ENCODE measurements at places on chromosomes 1 and 21.
A peak's percentile ranks its signal among the peaks of the same experiment; 100 is the strongest.

DNA sequence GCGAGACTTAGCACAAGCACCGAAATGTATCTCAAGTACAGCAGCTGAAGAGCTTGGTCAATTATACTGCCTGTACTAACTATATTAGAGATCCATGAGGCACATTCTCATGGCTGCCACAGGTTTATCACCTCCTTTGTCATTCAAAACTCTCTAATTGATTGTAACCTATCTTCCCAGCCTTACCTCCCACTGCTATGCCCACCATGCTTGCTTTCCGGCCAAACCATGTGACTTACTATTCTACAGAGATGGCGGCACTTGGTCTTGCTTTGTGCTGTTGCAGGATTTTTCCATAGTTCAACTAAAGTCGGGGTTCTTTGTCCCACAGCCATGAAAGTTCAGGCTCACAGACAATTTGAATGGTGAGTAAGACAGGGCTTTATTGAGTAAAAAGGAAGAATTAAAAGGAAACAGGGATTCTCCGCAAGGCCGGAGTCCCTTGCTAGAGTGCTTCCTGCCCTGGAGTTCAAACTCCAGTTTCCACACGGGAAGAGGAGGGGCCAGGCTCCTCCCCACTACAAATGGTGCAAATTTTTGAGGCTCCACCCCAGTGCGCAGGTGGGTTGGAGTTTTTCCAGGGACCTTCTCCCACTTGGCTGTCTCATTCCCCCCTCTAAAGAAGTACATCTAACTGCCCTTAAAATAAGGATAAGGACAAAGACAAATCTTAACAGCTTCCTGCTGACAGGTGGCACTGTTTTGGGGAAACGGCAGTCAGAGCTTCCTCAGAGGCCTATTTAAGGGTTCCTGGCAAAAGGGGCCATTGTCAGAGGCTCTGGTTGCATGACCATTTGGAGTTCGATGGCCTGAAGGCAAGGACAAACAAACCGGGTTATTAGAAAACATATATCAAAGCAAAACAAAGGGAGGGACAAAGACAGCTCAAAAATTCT lies 28.7 kb downstream of the FMO2 start:
- no peaks in the 10 kb centered on the region for H3K27me3 ChIP-seq
- DNase-seq = no peak
- no peaks in the 10 kb centered on the region for H3K4me1 ChIP-seq

DNA sequence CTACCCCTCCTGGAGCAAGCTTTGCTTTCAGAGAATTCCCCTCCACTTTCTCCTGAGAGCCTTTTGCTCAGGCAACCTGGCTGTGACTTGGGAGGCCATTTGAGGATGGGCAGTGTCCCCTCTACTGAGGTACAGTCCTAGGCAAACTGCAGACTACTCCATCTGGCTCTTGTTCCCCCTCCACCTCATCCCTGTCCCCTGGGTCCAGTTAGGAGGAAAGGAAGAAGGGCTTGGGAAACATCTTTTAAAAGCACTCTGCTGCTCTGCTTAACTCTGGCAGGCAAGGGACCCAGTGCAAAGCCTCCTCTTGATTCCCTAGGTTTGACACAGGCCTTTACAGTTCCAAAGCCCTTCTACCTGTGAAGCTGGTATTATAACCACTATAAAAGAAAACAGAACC lies 108.2 kb downstream of the NAV1 start:
- peak overlapping the region; percentile 80 for H3K4me3 ChIP-seq
- peak overlapping the region; percentile 83 for H3K27ac ChIP-seq
- H3K36me3 ChIP-seq = peaks cover 10% of the 10 kb centered on the region
- H3K27me3 ChIP-seq = no peaks in the 10 kb centered on the region
- DNase-seq = no peak

GRCh38 chr1:36493524-36493923 lies 10.8 kb upstream of the CSF3R start:
- no peaks in the 10 kb centered on the region for H3K36me3 ChIP-seq
- DNase-seq = no peak
- peaks cover 8% of the 10 kb centered on the region for H3K27me3 ChIP-seq
- no peak overlapping the region for H3K27ac ChIP-seq
- no peaks in the 10 kb centered on the region for H3K4me1 ChIP-seq

DNA sequence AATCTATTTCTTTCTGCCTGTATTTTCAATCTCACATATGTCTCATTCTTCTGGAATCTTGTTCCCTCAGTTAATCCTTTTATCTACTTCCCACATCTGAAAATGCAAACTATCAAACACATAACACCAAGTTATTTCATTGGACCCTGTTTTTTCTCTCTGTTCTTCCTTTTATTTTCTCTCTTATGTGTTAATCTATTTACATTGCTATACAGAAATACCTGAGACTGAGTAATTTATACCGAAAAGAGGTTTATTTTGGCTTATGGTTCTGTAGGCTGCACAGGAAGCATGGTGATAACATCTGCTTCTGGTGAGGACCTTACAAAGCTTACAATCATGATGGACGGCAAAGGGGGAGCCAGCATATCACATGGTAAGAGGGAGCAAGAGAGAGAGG lies 247.6 kb downstream of the TGFB2 start:
- H3K4me3 ChIP-seq = no peak overlapping the region
- no peak overlapping the region for H3K27ac ChIP-seq
- H3K27me3 ChIP-seq = no peaks in the 10 kb centered on the region
- no peaks in the 10 kb centered on the region for H3K4me1 ChIP-seq
- H3K36me3 ChIP-seq = no peaks in the 10 kb centered on the region

DNA sequence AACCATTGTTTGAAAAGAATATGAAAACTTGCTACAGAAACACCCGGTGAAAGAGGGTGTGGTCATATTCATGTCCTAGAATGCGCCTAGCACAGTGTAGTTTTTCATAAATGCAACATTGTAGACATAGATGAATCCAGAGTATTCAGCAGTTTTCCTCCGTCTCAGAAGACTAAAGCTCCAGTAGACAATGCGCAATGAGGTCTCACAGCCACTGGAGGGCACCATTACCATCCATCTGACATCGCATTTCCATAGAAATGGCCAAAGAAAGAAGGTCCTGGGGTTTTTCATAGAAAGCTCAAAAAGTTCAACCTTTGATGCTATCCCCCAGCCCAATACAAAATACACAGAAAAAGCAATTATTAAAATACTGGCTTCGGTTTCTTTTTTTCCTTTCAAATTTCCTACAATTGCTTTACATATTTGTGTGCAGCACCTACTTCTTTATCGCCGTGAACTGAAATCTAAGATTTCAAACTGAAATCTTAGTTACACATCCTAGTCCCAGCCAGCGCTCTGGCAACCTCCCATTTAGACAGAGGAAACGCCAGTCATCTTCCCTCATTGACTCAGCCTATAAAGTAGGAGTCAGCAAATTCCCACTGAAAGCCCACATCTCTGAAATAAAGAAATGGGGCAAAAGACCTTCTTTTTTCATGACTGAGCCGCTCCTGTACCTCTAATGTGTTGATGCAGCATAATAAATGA lies 3.9 kb upstream of the CD58 start:
- H3K27me3 ChIP-seq = peaks cover 7% of the 10 kb centered on the region
- H3K4me1 ChIP-seq = peaks cover 3% of the 10 kb centered on the region
- H3K27ac ChIP-seq = no peak overlapping the region
- DNase-seq = peak; percentile 56
- H3K36me3 ChIP-seq = no peaks in the 10 kb centered on the region
- H3K4me3 ChIP-seq = no peak overlapping the region

GRCh38 chr1:36307601-36308330 lies 1.6 kb downstream of the SH3D21 start:
- H3K36me3 ChIP-seq = peaks cover 10% of the 10 kb centered on the region
- peak overlapping the region; percentile 61 for H3K27ac ChIP-seq
- DNase-seq = no peak
- H3K4me3 ChIP-seq = peak overlapping the region; percentile 58

GRCh38 chr1:110112656-110113055 lies 413 bp downstream of the UBL4B start:
- H3K27me3 ChIP-seq = peaks cover 33% of the 10 kb centered on the region
- no peaks in the 10 kb centered on the region for H3K36me3 ChIP-seq
- H3K4me1 ChIP-seq = no peaks in the 10 kb centered on the region
- no peak overlapping the region for H3K27ac ChIP-seq
- no peak for DNase-seq
- no peak overlapping the region for H3K4me3 ChIP-seq

- H3K4me3 ChIP-seq = no peak overlapping the region
- H3K36me3 ChIP-seq = no peaks in the 10 kb centered on the region
- peaks cover 2% of the 10 kb centered on the region for H3K4me1 ChIP-seq
- H3K27me3 ChIP-seq = no peaks in the 10 kb centered on the region
Measured at GRCh38 chr1:27163093-27163492, 8.2 kb upstream of the SLC9A1 start.

DNA sequence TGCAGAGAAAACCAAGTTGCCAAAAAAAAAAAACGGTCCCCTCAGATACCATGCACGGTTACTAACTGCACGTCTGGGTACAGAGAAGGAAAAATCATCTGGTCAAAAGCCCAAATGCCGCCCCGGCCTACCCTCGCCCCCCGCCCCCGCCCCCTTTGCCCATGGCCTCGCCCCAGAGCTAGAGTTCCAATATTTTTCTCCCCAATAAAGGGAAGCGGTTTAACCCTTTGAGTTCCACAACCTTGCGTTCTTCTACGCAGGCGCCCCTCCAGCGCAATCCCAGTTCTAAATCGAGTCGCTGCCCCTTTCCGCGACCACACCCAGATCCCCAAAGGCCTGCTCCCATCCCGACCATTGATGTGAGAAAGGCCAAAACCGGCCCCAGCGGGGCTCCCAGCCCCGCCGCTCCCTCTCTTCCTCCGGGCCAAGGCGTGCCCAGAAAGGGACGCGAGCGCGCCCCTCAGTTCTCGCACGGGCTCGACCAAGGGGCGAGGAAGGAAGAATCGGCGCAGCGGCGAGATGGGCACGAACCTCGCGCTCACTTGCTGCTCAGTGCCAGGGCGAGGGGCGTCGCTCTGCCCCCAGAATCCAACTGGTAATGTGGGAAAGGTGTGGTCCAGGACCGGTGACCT lies 797 bp downstream of the WDR47 start:
- peak overlapping the region; percentile 95 for H3K4me3 ChIP-seq
- H3K36me3 ChIP-seq = no peaks in the 10 kb centered on the region
- peak; percentile 29 for DNase-seq
- H3K4me1 ChIP-seq = no peaks in the 10 kb centered on the region
- H3K27me3 ChIP-seq = no peaks in the 10 kb centered on the region

DNA sequence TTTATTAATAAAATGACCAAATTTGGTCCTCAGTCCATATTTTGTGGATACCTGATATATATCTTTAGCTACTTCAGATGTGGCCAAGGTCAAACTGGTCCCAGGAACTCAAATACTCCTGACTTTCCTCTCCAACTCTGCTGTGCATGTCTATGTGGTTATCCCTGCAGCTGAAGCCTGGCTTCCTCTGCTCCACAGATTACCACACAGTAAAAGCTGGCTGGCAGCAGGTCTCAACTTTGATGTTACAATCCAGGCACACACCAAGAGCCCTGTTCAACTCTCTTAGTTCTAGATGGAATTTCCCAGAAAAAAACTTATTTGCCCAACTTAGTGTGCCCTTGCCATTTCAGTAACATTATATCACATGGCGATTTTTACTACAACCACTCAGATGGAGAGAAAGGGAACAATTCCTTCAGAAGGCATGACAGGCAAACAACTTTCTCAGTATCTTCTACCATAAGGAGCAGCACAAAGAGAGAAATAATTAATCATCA lies 479.5 kb downstream of the PLPP3 start:
- peak; percentile 20 for DNase-seq
- no peak overlapping the region for H3K4me3 ChIP-seq
- H3K36me3 ChIP-seq = no peaks in the 10 kb centered on the region
- peaks cover 9% of the 10 kb centered on the region for H3K4me1 ChIP-seq

- H3K27me3 ChIP-seq = no peaks in the 10 kb centered on the region
- no peaks in the 10 kb centered on the region for H3K4me1 ChIP-seq
- no peak overlapping the region for H3K27ac ChIP-seq
- no peaks in the 10 kb centered on the region for H3K36me3 ChIP-seq
- no peak overlapping the region for H3K4me3 ChIP-seq
Measured at GRCh38 chr21:36082237-36082664, 12.4 kb downstream of the CBR1 start.

- no peak overlapping the region for H3K4me3 ChIP-seq
- no peak for DNase-seq
- peaks cover 22% of the 10 kb centered on the region for H3K36me3 ChIP-seq
Measured at GRCh38 chr21:43024439-43025136, 50.2 kb downstream of the PKNOX1 start.

GRCh38 chr21:27818847-27819246 lies 852.0 kb upstream of the ADAMTS5 start:
- peak; percentile 23 for DNase-seq
- H3K36me3 ChIP-seq = no peaks in the 10 kb centered on the region
- no peak overlapping the region for H3K27ac ChIP-seq
- no peaks in the 10 kb centered on the region for H3K4me1 ChIP-seq
- H3K4me3 ChIP-seq = no peak overlapping the region

- H3K4me3 ChIP-seq = no peak overlapping the region
- no peak overlapping the region for H3K27ac ChIP-seq
- H3K27me3 ChIP-seq = no peaks in the 10 kb centered on the region
- DNase-seq = no peak
Measured at GRCh38 chr1:8569242-8569641, 248.2 kb downstream of the RERE start.

- no peaks in the 10 kb centered on the region for H3K27me3 ChIP-seq
- no peak for DNase-seq
- H3K4me3 ChIP-seq = no peak overlapping the region
- H3K4me1 ChIP-seq = no peaks in the 10 kb centered on the region
- no peak overlapping the region for H3K27ac ChIP-seq
- no peaks in the 10 kb centered on the region for H3K36me3 ChIP-seq
Measured at GRCh38 chr1:62796221-62796620, 12.3 kb downstream of the ATG4C start.

DNA sequence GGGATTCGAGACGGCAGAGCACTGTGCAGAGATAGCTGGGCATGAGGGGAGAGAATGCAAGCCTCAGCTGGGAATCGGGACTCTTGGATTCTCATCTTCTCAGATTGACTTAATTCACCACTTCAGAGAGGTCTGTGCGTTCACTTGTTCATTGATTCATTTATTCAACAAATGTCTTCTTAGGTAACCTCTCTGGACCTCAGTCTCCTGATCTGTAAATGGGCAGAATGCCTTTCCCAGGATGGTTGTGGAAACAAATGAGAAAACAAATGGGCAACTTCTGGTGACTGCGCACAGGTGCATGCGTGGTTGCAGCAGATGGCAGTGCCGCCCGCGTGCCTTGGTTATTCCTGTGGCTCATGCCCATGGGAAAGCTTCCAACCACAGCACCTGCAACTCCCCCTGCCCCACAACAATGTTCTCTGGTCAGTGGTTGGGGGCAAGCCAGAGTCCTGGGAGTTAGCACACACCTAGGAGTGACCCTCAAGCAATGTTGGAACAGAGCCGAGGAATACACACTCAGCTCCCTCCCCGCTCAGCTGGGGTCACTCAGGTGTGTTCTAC lies 110.1 kb upstream of the RUNX3 start:
- no peak overlapping the region for H3K4me3 ChIP-seq
- H3K27ac ChIP-seq = no peak overlapping the region
- H3K27me3 ChIP-seq = no peaks in the 10 kb centered on the region
- H3K4me1 ChIP-seq = no peaks in the 10 kb centered on the region

DNA sequence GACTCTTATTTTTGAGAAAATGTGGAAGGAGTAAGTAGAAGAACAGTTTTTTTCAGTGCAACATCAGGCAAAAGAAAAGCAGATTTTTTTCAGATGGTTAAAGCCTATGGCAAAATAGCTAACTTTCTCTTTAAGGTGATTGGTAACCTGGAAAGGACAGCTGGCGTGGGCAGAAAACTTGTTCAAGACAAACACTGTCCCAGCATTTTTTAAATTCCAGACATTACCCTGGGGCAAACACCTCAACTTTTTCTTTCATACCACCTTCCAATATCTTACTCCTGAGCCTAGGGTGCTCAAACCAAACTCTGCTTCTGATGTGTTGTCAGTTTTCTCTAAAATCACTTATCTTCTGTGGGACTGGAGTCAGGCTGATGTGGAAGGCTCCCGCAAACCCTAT lies 2.7 kb upstream of the LEPR start:
- no peak for DNase-seq
- no peak overlapping the region for H3K27ac ChIP-seq
- H3K27me3 ChIP-seq = no peaks in the 10 kb centered on the region
- H3K4me1 ChIP-seq = peaks cover 9% of the 10 kb centered on the region
- no peaks in the 10 kb centered on the region for H3K36me3 ChIP-seq
- no peak overlapping the region for H3K4me3 ChIP-seq
